ENCODE measurements at places on chromosomes 1 and 21. TPM values are rescaled to one million over a fixed set of nuclear protein-coding genes. Genes with fewer than 3 reads are reported as not detected.

DNA sequence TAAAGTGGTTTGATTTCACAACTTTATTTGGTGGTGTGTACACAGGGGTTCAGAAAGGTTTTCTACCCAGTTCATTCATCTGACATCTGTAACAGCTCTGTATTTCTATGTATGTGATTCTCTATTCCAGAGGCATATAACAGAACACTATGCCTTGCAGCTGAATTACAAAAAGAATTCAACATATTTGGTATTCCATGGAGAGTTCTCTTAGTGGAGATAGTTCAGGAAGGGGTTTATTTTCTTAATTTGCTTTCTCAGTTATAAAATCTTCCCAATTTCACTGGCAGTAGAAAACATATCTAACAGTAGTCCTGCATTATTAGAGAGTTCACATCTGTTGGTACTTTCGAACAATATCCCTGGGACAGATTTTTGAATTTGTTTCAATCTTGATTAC lies 207.9 kb upstream of the LYPLAL1 start:
- no peak for DNase-seq

GRCh38 chr1:62823556-62823955 lies 39.6 kb downstream of the ATG4C start:
- no peak for DNase-seq

GRCh38 chr21:28359300-28359699 lies 633.4 kb downstream of the LTN1 start:
- DNase-seq: no peak

GRCh38 chr1:13869172-13869797 lies 169.3 kb downstream of the PRDM2 start:
- DNase-seq: no peak

Gene CLCA4
- 45.8 TPM for total RNA-seq

Gene ERICH3
- total RNA-seq: not detected

Gene SLAMF8
- total RNA-seq: not detected

All from bronchial epithelial cell (primary cell).